ENCODE measurements at places on chromosomes 3 and 15.

- DNase-seq, result no peak
Observed at GRCh38 chr3:158762701-158763100, 30.4 kb upstream of the RARRES1 start.

DNA sequence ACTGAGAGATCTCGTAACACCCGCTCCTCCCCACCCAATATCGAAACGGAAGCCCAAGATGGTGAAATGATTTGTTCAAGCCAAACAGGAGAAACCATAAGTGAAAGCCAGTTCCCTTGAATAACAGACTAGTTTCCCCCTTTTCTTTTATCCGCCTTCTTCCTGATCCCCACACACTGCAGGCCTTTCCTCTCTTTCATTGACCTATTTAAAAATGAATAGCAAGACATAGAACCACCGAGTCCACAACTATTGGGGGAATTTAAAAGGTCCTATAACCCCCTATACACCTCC, 382 bp upstream of the COX17 start:
- DNase-seq, result no peak

DNA sequence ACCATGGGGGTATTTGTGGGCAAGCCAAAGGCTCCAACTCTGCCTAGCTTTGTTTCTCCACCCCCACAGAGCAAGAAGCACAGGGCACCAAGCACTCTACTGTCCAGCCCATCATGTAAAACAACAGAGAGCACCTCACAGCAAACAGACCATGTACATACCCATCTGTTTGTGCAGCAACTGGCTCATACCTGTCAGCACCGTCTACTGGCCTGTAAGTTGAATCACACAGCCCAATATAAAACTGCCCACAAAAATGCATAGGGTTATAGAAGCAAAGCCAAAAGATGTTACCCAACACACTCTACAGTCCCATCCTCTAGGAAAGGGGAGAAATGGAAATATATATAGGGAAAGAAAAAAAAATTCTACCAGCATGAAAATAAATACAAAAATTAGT, 139.7 kb upstream of the CPNE4 start:
- no peak for DNase-seq

DNA sequence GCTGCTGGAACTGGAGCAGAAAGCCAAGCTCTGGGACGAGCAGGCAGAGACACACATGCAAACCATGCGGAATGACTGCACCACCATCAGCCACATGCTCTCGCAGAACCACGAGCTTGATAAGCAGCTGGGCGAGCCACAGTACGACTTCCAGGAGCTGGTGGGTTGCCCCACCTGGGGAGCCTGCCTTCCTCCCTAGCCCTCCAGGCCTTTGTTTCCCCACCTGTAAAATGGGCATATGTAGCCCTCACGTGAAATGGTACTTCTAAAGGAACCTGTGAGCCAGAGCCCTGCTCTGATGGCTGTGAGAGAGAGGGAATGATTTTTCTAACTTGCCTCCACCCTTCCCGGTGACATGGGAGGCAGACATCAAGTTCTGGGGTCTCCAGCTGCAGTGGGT, 44.6 kb upstream of the GOLGA6B start:
- no peak for DNase-seq

DNA sequence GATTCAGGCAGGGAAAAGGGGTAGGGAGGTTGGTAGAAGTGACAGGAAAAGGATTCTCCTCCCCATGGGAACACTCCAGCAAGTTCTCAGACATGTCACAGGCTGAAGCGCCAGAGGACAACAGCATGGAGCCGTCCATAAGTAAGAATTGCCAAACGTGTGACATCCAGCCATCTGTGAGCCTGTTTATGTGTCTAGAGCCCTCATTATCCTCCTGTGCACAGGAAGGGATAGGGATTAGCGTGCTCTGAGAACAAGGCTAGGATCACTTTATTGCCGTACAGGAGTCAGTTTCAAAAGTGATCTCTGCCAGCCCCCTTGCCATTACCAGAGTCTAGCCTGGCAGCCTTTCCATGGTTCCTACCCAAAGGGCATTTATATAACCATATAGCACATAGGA, 549.5 kb downstream of the NTRK3 start:
- DNase-seq, result no peak

DNA sequence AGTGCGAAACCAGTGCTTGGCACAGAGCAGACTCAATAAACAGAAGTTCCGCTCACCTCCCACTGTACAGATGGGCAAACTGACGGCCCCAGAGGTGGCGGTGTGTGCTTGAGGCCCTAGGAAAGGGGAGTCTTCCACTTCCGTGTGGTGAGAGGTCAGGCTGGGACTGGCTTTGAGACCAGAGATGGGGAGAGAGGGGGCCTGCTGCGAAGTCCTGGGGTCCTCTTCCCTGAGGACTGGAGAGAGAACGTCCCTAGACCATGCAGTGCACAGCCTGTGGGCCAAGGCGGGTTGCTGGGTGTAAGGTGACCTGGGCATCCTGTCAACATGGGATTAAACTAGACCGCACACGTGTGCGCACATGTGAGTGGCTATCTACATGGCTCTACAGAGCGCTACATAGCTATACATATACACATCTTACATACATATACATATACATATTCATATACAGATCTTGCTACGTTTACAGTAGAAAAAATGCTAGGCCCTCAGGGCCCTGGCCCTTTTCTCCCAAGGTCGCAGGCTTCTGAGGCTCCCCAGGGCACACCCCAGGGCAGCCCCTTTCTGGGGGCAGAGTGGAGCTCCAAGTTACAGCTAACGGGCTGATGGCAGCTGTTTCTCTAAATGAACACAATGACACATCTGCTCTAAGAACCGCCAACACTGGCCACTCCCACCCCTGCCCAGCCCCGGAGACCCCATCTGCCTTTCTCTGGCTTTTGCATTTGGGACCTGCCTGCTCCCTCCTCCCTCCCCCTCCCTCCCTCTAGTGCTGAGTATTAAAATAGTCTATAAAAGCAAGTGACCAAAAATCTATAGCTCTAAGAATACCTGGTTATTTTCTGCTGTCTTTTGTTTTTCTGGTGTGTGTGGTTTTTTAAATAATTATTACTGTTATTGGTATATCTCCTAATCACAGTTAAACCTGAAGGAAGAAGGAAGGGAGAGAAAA, 47.0 kb downstream of the HCN4 start:
- DNase-seq, result no peak

GRCh38 chr15:74193905-74194304, 8.7 kb downstream of the STRA6 start:
- no peak for DNase-seq

DNA sequence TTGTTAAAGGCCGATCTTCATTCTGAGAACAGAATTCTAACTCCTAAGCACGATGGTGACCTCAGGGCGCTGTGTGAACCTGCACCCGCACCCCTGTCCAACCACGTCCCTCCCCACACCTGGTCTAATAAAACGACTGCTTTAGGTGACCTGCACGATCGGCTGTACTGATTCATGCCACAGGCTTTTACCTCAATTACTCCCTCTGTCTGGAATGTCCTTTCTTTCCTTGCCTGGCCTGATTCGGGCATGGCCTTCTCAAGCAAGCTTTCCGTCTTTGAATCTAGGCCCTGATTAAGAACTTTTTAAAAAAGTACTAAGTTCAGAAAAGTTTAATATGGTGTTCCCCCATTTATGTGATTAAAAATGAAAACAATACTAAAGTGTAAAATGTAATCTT, 842 bp upstream of the U2SURP start:
- DNase-seq, result no peak

DNA sequence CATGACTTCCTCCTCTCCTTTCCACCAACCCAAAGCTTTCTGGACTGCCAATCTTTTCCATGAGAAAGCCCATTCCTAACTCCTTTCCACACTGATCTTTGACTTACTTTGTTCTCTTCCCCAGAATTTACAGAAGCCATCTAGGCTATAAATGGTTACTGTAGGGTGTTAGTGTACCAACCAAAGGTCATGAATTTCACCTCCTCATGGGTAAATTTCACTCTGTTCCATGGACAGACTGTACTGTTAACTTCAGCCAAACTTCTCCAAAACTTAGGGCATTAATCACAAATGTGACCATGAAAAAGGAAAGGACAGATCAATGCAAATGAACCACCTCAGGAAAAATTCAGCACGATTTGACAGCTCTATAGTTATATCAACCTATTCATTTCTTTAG, 54.9 kb downstream of the ATOSA start:
- DNase-seq, result no peak

DNA sequence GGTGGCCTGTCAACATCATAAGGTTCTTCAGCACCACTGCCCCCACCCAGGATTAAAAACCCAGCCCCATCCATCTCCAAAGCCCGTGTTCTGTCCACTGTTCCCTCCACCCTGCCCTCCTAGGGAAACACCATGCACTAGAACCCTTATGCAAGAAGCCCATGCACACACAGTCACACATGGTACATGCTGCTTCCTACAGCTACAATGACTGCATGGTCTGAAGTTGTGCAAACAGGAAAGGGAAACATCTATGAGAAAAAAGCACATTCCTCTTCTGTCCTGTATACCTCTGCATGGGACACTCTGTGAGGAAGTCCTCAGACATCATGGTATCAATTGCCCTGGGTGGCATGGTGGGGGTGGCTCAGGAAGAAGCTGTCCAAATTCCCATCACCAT, 108.6 kb upstream of the MRPS22 start:
- DNase-seq, result no peak

GRCh38 chr3:155963570-155963969, 93.1 kb downstream of the GMPS start:
- DNase-seq, result no peak

All from stimulated activated CD4-positive, alpha-beta T cell treated with anti-CD3 and anti-CD28 coated beads, Interleukin-2, amount 100 ng/mL, for 24 hours (primary cell).